ENCODE measurements at places on chromosomes 6 and 20. TPM values are rescaled to one million over a fixed set of nuclear protein-coding genes. Genes with fewer than 3 reads are reported as not detected.

The SSTR4 gene
- 0.12 TPM for total RNA-seq

The LY6G5C gene
- total RNA-seq = 2.1 TPM

The FOXP4 gene
- total RNA-seq = 17.9 TPM

The LY86 gene
- total RNA-seq = not detected

The TMC2 gene
- total RNA-seq = not detected

The GABRR1 gene
- not detected for total RNA-seq

The NOTCH4 gene
- 0.74 TPM for total RNA-seq

The CST5 gene
- total RNA-seq = not detected

The TSHZ2 gene
- total RNA-seq = not detected

The CPXM1 gene
- not detected for total RNA-seq

The COL19A1 gene
- not detected for total RNA-seq

The MCM3 gene
- total RNA-seq = 73.8 TPM

The GTPBP2 gene
- 16.6 TPM for total RNA-seq

The TMEM14A gene
- total RNA-seq = 32.8 TPM

The SNX3 gene
- 115 TPM for total RNA-seq

The LY6G6D gene
- total RNA-seq = not detected

The BAK1 gene
- 40.6 TPM for total RNA-seq
